AG10803 (cell line): ENCODE measurements at places on chromosomes 4 and X.
A peak's percentile ranks its signal among the peaks of the same experiment; 100 is the strongest.

GRCh38 chrX:70439016-70439415 lies 5.6 kb upstream of the DLG3 start:
- no peak for DNase-seq

DNA sequence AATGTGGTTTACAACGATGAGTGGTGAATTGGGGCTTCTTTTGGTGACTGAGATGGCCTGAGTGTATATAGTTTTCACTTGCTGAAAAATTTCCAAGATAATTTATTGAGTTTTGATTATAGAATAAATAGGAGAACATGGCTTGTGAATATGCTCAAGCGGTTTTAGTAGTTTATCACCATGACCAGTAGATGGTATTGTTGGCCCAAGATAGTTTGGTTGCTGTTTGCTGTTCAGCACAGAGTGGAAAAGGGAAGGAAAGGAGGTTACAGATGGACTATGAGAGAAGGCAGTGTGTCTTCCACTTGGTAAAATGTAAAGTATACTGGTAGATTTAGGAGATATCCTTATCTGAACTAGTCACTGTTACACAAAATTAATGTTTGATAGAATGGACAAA lies 55.8 kb upstream of the POU4F2 start:
- DNase-seq = no peak

GRCh38 chr4:168699224-168699878 lies 202.5 kb downstream of the PALLD start:
- no peak for DNase-seq

DNA sequence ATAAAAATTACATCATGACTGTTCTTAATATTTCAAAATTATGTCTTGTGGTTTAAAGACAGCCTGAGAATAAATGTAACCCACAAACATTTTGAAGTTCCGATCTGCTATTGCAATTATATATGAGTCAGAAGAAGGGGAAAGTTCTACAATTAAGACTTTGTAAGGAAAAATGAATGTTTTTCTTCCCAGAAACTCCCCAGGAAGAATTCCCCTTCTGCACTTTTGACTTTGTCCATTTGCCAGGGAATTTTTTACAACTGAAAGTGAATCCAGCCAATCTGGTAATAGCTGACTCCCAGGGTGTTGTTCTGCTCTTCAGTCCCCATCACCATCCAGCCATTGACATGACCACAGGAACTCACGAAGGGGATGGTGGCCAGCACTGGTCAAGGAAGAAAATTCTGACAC lies 61.6 kb upstream of the NOCT start:
- DNase-seq = peak; percentile 95

DNA sequence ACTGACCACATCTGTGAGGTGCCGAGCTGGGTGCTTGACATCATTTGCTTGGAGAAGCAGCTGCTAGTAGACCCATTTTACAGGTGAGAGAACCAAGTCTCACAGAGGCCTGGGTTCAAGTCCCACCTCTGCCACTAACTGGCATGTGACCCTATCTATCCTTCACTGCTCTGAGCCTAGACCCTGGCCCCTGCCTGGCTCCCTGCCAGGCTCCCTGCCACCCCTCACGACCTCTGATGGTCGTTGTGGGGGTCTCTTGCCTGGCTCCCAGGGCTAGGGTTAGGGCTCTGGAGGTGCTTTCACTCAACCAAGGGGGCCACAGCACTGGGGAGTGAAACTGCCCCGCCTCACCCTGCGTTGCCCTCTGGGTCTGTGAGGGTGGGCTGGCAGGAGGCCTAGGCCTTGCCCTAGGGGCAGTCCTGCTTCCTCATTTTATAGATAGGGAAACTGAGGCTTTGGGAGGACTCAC lies 7.2 kb upstream of the ADD1 start:
- no peak for DNase-seq

- DNase-seq = no peak
Observed at GRCh38 chrX:130861462-130861861, 41.5 kb downstream of the ENOX2 start.

GRCh38 chr4:25786497-25787065 lies 76.2 kb downstream of the SEL1L3 start:
- no peak for DNase-seq

- DNase-seq = no peak
Observed at GRCh38 chr4:165631912-165632311, 241.1 kb upstream of the TLL1 start.

DNA sequence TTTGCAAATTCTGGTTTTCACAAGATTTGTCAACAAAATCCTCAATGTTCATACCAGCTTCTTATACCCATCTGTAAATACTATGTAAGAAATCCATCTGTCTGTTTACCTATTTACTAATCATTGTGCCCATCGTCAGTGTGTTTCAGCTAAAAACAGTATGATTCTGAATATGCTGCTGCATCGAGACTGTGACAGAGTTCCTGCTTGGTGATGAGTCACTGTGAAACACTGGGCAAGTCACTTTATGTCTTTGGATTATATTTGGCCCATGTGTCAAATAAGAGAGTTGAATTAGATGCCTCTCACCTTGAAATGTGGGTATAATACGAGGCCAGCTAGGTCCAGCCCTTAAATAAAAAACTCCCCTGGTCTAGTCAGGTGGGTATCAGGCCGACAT lies 79.3 kb downstream of the CBLL2 start:
- peak; percentile 1 for DNase-seq

GRCh38 chr4:25367004-25367621 lies 9.9 kb upstream of the ANAPC4 start:
- peak; percentile 54 for DNase-seq

GRCh38 chr4:78642934-78643333 lies 91.4 kb downstream of the ANXA3 start:
- no peak for DNase-seq

DNA sequence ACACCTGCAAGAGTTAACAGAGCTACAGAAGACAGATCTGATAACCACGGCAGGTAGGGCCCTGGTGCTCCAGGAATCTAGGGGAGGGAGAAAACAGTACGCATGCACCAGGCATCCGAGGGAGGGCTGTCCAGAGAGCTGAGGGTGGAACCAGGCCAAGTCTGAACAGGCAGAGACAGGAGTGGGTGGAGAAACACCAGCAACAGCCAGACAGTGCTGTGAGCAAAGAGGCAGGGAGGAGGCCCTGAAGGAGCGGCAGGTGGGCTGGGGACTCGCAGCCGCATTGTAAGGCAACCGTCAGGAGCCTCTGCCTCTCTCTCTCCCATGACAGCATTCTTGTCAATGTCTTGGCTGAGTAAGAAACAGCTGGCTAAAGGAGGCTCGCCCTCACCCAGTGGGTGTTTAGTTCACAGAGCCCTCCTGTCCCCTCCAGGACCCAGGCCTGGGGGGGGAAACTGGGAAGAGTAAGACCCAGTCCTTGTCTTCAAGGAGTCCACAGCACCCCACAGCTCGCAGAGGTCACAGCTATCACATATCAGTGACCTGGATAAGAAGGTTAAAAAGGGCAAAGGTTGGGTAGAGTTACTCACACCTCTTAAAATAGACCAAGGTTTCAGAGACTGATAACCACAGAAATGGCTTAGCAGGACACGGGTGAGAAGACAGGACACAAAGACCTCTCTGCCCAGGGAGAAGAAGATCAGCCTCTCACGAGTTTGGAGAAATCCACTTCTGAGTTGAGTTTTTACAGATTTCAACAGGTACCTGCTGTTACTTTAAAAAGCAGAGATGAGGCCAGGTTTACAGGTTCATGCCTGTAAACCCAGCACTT lies 10.5 kb downstream of the ACSL1 start:
- peak; percentile 59 for DNase-seq

DNA sequence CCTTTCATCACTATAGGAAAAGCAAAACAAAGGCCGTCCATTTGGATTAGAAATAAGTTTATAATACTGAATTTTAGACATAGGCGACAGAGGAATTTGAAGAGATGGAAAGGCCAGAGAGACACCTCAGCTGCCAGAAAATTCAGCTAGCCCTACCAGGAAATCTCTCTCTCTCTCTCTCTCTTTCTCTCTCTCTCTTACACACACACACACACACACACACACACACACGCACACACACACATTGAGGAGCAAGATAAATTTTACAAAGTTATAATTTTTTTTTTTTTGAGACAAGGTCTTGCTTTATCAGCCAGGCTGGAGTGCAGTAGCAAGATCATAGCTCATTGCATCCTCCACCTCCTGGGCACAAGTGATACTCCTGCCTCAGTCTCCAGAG lies 1.4 kb downstream of the XK start:
- DNase-seq = no peak

GRCh38 chr4:182917182-182918043 lies at the start of gene DCTD:
DCTD (minus strand) TSS chr4:182917386; CDS start chr4:182915568, 1,818 bp downstream.
- peak; percentile 75 for DNase-seq
